ENCODE measurements at places on chromosomes 11 and 22.

- no peak for DNase-seq
Observed at GRCh38 chr22:30996462-30996861, 27.4 kb downstream of the TUG1 start.

DNA sequence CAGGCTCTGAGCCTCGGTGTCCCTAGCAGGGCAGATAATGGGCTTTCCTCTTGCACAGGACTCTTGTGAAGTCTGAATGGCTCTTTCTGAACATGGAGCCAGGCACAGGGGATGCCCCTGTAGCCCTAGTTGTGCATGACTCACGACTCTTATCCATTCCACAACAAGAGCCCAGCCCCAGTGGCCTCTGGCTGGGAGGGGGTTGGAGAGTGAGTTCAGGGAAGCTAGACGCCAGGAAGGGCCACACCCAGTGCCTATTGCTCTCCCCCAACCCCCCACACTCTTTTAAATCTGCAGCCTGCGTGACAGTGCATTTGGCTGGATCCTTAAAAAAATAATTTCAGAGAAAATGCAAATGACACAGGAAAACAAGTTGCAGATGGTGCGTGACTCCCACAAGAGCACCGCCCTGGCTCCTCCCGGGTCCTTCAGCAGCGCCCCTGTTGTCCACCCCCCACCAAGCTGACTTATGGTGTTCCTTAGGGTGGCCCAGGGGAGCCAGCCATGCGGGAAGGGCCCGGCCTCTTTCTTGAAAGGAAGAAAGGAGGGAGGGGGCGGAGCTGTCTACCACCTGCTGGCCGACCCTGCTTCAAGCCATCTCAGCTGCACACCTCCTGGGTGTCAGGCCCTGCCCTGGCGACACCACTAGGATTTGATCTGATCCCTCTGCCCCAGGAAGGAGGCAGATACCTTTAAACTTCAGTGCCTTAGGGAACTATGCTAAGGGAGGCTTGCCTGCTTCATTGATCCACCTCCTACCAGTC, 74.7 kb downstream of the MN1 start:
- DNase-seq = peak; percentile 90

- no peak for DNase-seq
Observed at GRCh38 chr11:74957937-74958629, 9.0 kb downstream of the SPCS2 start.

- no peak for DNase-seq
Observed at GRCh38 chr11:77276271-77276670, 25.2 kb downstream of the GDPD4 start.

GRCh38 chr11:19432370-19433061, 191.8 kb upstream of the E2F8 start:
- no peak for DNase-seq

DNA sequence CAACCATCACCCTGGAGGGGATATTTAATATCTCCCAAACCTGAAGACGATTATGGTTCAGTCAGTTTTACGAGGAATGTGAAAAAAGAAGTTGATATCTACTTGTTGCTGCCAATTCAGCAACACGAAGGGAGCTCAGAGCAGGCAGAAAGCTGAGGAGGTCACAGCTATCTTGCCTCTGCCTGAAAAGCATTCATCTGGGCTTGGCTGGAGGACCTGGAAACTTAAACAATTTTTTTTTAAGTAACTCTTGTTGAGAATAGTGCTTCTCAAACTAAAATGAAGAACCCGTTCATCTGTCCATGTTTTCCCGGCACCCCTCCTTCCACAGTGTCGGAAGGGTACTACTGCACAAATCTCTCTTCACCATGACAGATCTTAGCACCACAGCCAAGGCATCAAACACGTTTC, 98.9 kb downstream of the MICAL3 start:
- DNase-seq = no peak

Data from K562 (cell line).